ENCODE measurements at places on chromosomes 3 and 15.

DNA sequence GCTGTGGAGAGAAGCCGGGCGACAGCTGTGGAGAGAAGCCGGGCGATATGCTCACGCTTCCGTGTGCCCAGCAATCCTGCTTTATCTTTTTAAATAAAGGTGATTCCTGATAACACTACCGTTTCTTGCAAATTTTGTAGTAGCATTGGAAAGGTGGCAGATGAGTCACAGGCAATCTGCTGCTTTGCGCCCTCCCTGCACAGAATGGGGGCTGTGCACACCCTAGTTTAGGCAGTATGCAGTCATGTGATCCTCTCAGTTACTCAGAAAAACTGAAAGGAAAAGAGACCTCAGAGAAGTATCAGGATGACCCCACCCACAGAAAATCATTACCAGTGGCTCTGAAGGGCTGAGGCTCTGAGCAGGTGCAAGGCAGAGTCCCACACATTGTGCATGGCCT, 24.9 kb upstream of the TMCC1 start:
- no peak overlapping the region for H3K27ac ChIP-seq
- H3K36me3 ChIP-seq, result peaks cover 3% of the 10 kb centered on the region
- DNase-seq, result no peak
- no peaks in the 10 kb centered on the region for H3K4me1 ChIP-seq
- H3K27me3 ChIP-seq, result peaks cover 4% of the 10 kb centered on the region

GRCh38 chr3:161822291-161822690, 325.7 kb downstream of the OTOL1 start:
- no peak overlapping the region for H3K27ac ChIP-seq
- H3K36me3 ChIP-seq, result no peaks in the 10 kb centered on the region

- DNase-seq, result no peak
- H3K4me1 ChIP-seq, result peaks cover 50% of the 10 kb centered on the region
- peaks cover 11% of the 10 kb centered on the region for H3K36me3 ChIP-seq
These were observed 64.8 kb upstream of the HEG1 start for GRCh38 chr3:125120379-125121122.

DNA sequence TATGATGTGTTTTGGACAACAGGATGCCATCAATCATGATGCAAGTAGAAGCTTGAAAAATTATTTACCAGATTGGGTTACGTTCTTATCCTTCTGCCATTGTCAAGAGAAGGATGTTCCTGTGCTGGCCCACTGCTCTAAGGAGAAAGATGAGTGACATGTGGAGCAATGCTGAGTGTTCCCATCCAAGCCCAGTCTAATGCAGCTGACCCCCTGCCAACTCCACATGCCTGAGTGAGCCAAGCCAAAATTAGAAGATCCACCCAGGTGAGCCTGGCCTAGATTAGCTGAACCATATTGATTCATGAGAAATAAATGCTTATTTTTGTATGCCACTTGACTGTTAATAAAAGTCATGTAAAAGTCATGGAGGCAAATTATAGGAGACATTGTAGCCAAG, 446.5 kb downstream of the CNTN3 start:
- no peak overlapping the region for H3K27ac ChIP-seq
- no peak overlapping the region for H3K4me3 ChIP-seq
- no peaks in the 10 kb centered on the region for H3K27me3 ChIP-seq

GRCh38 chr15:45641999-45642932, 7.4 kb downstream of the SQOR start:
- peak overlapping the region; percentile 16 for H3K27ac ChIP-seq
- no peak overlapping the region for H3K4me3 ChIP-seq
- H3K4me1 ChIP-seq, result peaks cover 81% of the 10 kb centered on the region
- H3K27me3 ChIP-seq, result no peaks in the 10 kb centered on the region

GRCh38 chr15:71301958-71302621, 186.8 kb downstream of the THSD4 start:
- peaks cover 7% of the 10 kb centered on the region for H3K27me3 ChIP-seq
- H3K4me1 ChIP-seq, result no peaks in the 10 kb centered on the region
- no peak overlapping the region for H3K27ac ChIP-seq
- DNase-seq, result no peak
- H3K36me3 ChIP-seq, result no peaks in the 10 kb centered on the region

- H3K27ac ChIP-seq, result no peak overlapping the region
- no peak overlapping the region for H3K4me3 ChIP-seq
- no peaks in the 10 kb centered on the region for H3K4me1 ChIP-seq
- H3K27me3 ChIP-seq, result peaks cover 24% of the 10 kb centered on the region
These were observed 54.4 kb downstream of the TPRA1 start for GRCh38 chr3:127535901-127536829.

- H3K27me3 ChIP-seq, result no peaks in the 10 kb centered on the region
- peak overlapping the region; percentile 56 for H3K27ac ChIP-seq
- no peak for DNase-seq
- H3K4me1 ChIP-seq, result peaks cover 19% of the 10 kb centered on the region
- H3K4me3 ChIP-seq, result peak overlapping the region; percentile 75
These were observed 643 bp downstream of the CDAN1 start for GRCh38 chr15:42736178-42736792.

- peak; percentile 50 for DNase-seq
- H3K4me3 ChIP-seq, result peak overlapping the region; percentile 27
- peak overlapping the region; percentile 73 for H3K27ac ChIP-seq
- H3K27me3 ChIP-seq, result no peaks in the 10 kb centered on the region
These were observed 20.3 kb upstream of the TNIK start for GRCh38 chr3:171480526-171480925.

DNA sequence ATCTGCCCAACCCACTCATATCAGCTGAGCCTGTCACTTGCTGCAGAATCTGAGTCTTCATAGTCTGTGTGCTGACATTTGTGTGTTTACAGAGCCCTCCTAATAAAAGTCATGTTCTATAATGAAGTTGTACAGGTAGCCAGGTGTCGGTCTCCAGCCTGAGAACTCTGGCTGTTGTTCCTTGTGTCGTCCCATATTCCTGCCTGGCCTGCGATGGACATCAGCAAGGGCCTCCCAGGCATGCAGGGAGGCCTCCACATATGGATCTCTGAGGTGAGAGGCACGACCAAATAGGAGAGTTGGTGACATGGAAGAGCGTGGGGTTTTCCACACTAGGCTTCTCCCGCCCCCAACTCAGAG, 2.9 kb downstream of the VILL start:
- H3K27me3 ChIP-seq, result no peaks in the 10 kb centered on the region
- peaks cover 19% of the 10 kb centered on the region for H3K36me3 ChIP-seq
- peak overlapping the region; percentile 91 for H3K4me3 ChIP-seq
- H3K27ac ChIP-seq, result peak overlapping the region; percentile 93
- peaks cover 44% of the 10 kb centered on the region for H3K4me1 ChIP-seq
- no peak for DNase-seq

GRCh38 chr15:65920825-65921309, 51.6 kb downstream of the RAB11A start:
- H3K4me1 ChIP-seq, result peaks cover 33% of the 10 kb centered on the region
- no peak for DNase-seq
- H3K27me3 ChIP-seq, result no peaks in the 10 kb centered on the region
- no peaks in the 10 kb centered on the region for H3K36me3 ChIP-seq
- no peak overlapping the region for H3K4me3 ChIP-seq

DNA sequence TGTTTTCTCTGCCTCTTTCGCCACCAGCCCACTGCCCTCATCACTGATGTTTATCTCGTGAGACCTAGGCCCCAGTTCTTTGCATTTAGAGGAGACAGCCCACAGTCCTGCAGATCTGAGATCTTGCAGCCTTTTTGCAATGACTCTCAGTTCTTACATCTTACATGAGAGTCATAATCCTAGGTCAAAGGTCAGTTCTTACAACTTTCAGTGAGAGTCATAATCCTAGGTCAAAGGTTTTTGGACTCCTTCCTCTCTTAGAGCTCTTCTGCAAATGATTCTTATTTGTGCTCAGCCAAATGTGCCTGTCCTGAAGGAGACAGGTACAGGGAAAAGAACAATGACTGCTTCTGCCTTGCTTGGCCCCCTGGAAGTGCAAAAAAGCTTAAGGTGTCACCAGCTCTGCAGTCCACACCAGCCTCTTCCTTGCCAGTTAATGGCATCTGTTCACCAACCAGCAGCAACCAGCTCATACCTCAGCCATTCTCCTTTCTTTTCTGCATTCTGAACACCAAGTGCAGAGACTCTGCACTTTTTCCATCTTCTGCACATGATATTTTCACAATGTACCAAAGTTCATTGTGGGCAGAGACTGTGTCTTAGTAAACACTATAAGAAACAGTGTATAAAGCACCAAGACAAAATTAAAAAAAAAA, 67.1 kb downstream of the ABHD5 start:
- no peak for DNase-seq
- H3K4me1 ChIP-seq, result peaks cover 10% of the 10 kb centered on the region
- H3K27ac ChIP-seq, result no peak overlapping the region
- no peak overlapping the region for H3K4me3 ChIP-seq
- peaks cover 4% of the 10 kb centered on the region for H3K27me3 ChIP-seq

- peak; percentile 97 for DNase-seq
- H3K36me3 ChIP-seq, result no peaks in the 10 kb centered on the region
These were observed 39.3 kb upstream of the PXYLP1 start for GRCh38 chr3:141192345-141192744.

GRCh38 chr3:33149342-33149741, 35.5 kb downstream of the CRTAP start:
- H3K4me1 ChIP-seq, result no peaks in the 10 kb centered on the region
- H3K36me3 ChIP-seq, result no peaks in the 10 kb centered on the region
- no peak overlapping the region for H3K4me3 ChIP-seq

DNA sequence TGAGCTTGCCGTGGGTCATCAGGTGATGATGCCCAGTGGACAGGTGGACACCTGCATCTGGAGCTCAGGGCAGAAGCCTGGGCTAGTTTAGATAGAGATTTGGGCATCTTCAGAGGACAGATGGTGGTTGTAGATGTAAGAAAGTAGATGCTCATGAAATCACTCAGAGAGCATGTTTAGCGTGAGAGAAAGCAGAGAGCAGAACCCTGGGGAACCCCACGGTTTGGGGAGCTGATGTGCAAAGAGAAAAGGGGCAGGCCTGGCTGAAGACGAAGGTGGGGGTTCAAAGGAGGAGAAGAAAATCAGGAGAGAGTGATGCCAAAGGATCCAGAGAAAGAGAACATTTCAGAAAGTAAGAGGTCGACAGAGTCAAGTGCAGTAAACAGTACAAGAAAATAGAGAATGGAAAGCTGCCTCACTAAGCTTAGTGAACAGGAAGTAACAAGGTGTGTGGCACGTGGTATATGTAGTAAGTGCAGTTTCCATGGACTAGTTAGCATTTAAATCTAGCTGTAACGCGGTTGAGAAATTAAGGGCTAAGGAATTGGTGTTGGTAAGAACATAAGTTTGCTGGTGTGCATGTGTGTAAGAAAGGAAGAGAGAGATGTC, 13.5 kb downstream of the TIGIT start:
- no peaks in the 10 kb centered on the region for H3K27me3 ChIP-seq
- DNase-seq, result peak; percentile 63

DNA sequence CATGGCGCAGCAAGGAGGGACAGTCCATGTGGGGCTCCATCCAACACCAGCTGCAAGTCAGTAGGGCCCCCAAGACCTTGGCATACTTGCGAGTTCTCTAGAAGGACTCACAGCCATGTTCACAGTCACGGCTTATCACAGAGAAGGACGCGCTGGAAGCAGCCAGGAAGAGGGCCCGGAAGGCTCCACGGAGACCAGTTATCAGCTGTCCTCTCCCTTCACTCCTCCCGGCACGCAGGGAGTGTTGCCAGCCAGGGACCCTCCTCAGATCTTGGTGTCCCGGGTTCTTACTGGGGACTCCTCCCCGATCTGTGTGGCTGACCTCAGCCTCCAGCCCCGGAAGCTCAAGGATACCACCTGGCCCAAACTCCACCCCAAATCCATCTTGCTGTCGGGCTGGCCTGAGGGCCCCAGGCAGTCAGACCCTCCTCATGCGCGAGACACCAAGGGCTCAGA, 68.0 kb downstream of the SLTM start:
- H3K4me3 ChIP-seq, result no peak overlapping the region
- H3K4me1 ChIP-seq, result peaks cover 22% of the 10 kb centered on the region
- H3K27me3 ChIP-seq, result peaks cover 6% of the 10 kb centered on the region

DNA sequence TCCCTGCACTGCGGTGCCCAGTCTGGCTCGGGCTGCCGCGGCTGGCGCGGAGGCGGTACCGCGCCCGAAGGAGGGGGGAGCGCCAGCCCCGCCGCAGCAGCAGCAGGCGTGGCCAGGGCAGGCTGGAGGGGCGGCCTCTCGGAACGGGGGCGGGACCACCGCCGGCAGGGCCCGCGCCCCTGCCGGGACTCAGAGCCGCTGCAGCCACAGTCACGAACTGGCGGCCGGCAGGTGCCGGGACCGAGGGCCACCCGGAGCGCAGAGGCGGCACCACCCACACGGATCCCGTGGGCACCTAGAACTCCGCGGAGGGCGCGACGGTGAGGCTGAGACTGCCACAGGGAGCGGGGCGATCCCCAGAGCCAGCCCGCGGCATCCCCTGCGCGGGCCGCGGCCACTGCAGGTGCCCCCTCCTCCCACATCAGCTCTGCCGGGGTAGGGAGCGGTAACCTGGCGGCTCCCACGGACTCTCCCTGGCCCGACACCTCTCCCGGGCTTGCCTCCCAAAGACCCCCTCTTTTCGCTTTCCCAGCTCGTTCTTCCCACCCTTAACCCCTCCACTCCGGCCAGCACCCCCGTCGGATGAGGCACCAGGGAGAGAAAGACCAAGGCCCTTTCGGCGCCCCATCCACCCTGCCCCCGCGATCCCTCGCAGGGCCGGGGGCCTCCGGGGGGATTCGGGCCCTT, at the start of gene VWA5B2:
VWA5B2 (plus strand) TSS at position 192 of the 687 bp plus-strand sequence. CDS start 944 bp downstream, outside the sequence.
- peaks cover 6% of the 10 kb centered on the region for H3K4me1 ChIP-seq
- H3K4me3 ChIP-seq, result no peak within 1 kb of the TSS
- H3K27me3 ChIP-seq, result peaks cover 50% of the 10 kb centered on the region
- H3K27ac ChIP-seq, result no peak within 1 kb of the TSS

DNA sequence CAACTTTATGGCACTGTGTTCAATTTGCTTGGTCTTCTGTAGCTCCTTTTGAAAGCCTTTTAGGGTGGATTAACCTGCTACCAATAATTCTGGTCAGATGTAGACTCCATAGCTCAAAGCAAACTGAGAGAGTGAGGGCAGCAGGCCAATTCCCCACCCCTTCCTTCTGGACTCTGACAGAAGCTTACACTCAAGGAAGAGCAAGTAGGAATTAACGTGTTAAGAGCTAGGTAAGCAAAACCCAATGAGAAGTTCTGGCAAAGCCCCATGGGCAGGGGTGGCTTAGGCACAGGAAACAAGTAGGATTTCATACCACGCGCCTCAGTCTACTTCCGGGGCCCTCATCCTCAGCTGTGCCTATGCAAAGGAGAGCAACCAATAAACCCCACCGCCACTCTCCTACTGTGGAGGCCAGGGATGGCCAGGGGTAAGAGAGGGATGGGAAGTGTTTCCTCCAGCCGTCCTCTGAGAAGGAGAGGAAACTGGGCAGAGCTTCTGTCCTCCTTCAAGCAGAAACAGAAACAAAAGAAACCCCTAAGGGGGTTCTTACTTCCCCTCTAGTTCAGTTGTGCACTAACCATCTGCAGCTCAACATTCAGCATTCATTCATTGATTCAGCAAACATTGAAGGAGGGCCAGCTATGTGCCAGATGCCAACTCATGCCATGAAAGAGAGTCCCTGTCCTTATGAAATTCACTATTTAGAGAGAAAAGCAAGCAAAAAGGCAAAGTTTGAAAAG, 12.6 kb downstream of the CCR5 start:
- no peaks in the 10 kb centered on the region for H3K27me3 ChIP-seq
- H3K27ac ChIP-seq, result peak overlapping the region; percentile 68
- no peak overlapping the region for H3K4me3 ChIP-seq
- H3K4me1 ChIP-seq, result peaks cover 57% of the 10 kb centered on the region

- peaks cover 42% of the 10 kb centered on the region for H3K27me3 ChIP-seq
- DNase-seq, result no peak
- H3K36me3 ChIP-seq, result no peaks in the 10 kb centered on the region
- H3K4me1 ChIP-seq, result peaks cover 10% of the 10 kb centered on the region
- H3K4me3 ChIP-seq, result no peak overlapping the region
- H3K27ac ChIP-seq, result no peak overlapping the region
These were observed 123.0 kb upstream of the SPRED1 start for GRCh38 chr15:38129531-38130204.
